ENCODE measurements at places on chromosomes 7 and 10.

- no peak for DNase-seq
Measured at GRCh38 chr10:120271696-120272095, 185.3 kb upstream of the PLPP4 start.

DNA sequence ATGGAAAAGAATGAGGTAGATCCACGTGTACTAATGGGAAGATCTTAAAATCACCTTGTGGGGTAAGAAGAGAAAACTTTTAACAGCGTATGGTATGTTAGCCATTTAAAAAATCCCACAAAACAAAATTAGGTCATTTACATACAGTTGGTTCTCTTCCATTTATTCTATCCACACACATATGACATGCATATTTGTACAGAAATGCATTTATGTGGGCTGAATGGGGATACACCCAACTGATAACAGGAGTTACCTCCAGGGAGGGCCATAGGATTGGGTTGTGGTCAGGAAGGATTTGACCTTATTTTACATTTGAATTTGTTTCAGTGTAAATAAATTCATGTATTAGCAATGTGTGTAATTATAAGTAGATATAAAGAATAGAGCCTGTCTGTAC, 71.5 kb downstream of the MCMBP start:
- no peak for DNase-seq

GRCh38 chr7:8386926-8387550, 46.4 kb upstream of the NXPH1 start:
- no peak for DNase-seq

DNA sequence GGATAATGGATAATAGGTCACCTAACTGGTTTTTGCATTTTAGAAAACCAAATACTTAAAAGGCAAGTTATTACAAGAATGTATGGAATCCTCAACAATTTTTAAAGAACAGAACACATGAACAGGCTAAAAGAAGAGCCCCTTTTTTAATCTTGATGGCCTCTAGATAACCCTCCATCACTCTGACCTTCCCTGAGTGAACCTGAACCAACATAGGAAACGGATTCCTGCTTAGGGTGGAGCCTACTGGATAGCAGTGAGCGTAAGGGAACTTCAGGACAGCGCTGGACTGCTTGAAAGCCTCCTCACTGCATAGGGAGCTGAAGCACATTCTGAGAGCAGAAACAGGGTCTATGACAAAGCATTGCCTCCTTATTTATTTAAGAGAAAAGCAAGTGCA, 20.5 kb downstream of the TRPV5 start:
- no peak for DNase-seq

- DNase-seq, result no peak
Measured at GRCh38 chr10:49441488-49442476, 45.9 kb upstream of the DRGX start.
